Adrenal gland (tissue), 19 donors: ENCODE measurements at places on chromosomes 4 and X.

DNA sequence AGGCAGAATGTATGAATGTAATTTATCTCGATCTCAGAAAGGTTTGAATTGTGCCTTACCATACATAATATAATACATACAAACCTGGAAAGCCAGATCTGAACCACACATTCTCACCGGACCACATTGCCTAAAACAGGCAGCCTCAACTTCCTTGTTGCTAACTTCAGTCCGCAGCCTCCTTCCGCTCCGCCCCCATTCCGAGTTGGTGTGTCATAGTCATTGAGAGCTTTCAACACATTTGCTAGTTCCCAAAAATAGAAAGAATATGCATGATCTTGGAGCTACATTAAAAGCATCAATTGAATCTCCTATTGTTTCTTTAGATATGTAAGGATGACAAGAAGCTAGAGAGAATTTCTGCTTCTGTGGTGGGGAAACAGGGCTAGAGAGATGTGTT lies 127.2 kb downstream of the ARHGEF9 start:
- no peak for DNase-seq

DNA sequence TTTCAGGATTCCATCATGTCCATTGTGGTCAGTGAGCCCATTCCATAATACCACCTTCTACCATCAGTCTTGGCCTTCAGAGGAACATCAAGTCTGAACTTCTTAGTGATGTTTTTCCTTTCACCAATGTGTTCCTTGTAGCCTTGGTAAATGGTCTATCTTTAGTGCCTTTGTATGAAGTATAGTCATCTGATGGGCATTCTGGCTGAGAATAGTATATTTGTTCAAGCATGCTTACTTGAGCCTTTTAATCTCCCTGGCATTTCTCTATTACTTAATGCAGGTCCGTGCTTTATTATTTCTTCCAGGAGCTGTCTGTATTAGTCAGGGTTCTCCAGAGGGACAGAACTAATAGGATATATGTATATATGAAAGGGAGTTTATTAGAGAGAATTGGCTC lies 99.7 kb downstream of the TLL1 start:
- no peak for DNase-seq

DNA sequence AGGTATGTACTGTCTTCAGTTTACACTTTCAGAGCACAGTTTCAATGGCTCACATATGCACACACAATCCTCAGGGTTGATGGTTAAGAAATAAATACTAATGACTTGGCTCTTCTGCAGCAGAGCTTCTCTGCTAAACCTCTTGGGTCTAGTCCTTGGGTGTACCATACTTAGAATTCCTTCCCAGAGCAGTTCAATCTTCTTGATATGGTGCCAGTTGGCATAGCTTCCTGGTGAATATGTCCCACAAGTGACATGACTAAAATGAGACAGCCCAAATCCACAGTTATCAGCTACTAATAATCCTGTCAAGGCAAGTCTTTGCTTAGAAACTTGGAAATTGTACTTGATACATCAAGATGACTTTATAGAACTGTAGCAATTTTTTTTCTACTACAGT lies 654.4 kb downstream of the IQCM start:
- DNase-seq: no peak

- DNase-seq: no peak
These were observed 487.8 kb downstream of the BCOR start for GRCh38 chrX:39609941-39610340.

DNA sequence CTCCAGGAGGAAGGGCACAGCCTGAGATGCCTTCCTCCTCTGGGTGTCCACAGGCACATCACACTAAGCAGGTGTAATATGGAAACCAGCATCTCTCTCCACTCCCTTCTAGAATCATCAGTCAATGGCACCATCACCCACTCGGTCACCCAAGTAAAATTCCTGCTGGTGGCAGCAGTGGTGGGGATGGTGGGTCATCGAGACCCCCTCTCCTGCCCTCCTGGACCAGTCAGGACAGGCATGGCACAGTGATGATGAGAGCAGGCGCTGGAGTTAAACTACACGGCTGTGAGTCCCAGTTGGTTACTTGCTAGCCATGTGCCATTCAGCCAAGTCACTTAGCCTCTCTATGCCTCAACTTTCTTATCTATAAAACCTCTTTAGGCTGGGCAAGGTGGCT lies 42.5 kb downstream of the SCD5 start:
- DNase-seq: peak; percentile 38
